ENCODE measurements at places on chromosomes 3 and 15.

- DNase-seq: no peak
Measured at GRCh38 chr15:81341351-81341750, 17.4 kb upstream of the STARD5 start.

DNA sequence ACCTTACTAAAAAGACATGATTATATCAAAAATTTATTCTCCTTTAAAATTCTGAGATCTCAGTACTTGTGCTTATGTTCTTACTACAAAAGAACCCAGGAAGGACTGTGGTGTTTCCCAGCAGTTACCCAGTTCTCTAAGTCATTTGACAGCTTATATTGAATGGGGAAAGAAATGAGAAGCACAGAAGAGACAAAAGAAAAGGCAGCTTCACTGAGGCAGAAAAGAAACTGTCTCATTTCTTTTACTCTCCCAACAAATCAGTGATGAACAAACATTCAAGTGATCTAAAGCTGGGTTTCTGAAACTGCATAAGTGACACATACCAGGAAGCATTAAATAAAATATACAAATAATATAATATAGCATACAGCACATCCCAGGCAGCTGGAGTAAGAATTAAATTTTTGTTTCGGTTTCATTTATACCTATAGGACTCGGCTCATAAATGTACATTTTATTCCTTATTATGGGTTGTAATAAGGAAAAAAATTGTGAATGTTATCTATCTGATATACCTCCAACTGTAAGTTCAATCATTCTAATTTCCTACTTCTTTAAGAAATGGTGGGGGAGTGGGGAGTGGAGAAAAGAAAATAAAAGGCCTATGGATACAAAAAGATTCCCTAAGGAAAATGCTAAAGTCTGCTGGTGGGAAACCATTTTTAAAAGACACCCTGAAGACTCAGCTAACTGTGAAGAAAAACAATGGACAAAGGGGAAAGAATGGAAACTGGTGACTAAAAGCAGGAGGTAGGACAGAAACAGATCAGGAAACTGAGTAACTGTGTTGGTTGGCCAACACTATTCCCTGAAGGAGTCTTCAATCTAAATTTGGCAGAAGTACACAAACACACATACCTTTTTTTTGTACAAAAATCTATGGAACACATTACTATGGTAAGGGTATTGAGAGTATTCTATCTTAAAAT is 156.8 kb downstream of the TBC1D5 start:
- no peak for DNase-seq

- no peak for DNase-seq
Measured at GRCh38 chr3:149316437-149316836, 17.0 kb downstream of the TM4SF18 start.

DNA sequence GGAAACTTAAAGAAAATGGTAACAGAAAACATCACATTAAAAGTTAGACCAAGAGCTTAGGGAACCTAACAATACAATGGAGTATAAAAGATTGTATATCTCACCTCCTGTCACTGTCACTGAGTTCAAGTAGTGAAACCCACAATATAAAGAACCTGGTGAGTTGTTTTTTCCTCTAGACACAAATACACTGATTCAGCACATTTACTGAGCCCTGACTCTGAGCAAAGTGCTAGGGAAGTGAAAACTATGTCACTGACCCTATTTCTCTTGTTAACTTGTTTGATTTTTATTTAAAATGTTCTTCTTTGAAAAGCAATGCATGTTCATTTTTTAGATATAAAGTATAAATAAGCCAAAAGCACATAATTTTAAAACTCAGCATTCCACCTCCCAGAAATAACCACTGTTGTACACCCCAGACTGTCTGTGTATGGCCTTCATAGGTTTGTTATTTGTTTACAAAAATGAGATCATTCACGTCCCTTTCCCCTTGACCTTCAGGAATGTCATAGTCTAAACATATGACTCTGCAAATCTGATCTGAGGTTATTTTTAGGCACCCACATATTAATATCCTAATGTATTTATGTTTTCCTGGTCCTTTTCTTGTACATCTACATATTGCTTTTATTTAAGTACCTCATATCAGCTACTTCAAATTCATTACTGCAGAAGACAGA is 69.2 kb upstream of the CSTA start:
- no peak for DNase-seq

DNA sequence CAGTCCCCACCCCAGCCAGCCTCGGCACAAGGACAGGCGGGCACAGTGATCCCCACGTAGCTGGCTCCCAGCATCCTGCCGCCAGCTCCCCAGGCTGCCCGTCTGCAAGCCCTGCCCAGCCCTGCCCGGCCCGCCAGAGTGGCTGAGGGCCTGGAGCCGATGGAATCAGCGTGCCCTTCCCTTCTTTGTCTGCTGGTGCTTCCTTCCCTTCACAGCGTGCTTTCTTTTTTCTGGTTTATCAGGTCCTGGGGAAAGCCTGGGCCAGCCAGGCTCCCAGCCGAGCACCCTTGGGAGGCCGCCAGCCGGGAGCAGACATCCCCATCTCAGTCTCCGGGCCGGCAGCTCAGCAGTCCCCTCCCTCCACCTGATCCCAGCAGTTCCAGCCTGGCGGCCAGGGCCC is 54.7 kb upstream of the SMAD6 start:
- DNase-seq: no peak

- no peak for DNase-seq
Measured at GRCh38 chr3:69129531-69129930, 7.1 kb upstream of the LMOD3 start.

- DNase-seq: no peak
Measured at GRCh38 chr3:41144631-41145030, 54.7 kb upstream of the CTNNB1 start.

GRCh38 chr3:134928819-134929218 is 133.8 kb downstream of the EPHB1 start:
- DNase-seq: no peak

DNA sequence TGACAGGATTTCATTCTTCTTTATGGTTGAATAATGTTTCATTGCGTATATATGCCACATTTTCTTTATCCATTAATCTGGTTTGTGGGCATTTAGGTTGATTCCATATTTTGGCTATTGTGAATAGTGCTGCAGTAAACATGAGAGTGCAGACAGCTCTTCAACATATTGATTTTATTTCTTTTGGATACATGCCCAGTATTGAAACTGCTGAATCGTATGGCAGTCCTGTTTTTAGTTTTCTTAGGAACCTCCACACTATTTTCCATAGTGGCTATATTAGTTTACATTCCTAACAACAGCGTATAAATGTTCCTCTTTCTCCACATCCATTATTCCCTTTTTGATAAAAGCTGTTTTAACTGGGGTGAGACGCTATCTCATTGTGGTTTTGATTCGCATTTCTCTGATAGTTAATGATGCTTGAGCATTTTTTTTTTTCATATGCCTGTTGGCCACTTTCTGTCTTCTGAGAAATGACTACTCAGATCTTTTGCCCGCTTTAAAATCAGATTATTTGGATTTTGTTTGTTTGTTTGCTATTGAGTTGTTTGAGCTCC is 21.7 kb downstream of the AQP9 start:
- no peak for DNase-seq

GRCh38 chr3:18439281-18439680 is 14.1 kb upstream of the SATB1 start:
- no peak for DNase-seq

DNA sequence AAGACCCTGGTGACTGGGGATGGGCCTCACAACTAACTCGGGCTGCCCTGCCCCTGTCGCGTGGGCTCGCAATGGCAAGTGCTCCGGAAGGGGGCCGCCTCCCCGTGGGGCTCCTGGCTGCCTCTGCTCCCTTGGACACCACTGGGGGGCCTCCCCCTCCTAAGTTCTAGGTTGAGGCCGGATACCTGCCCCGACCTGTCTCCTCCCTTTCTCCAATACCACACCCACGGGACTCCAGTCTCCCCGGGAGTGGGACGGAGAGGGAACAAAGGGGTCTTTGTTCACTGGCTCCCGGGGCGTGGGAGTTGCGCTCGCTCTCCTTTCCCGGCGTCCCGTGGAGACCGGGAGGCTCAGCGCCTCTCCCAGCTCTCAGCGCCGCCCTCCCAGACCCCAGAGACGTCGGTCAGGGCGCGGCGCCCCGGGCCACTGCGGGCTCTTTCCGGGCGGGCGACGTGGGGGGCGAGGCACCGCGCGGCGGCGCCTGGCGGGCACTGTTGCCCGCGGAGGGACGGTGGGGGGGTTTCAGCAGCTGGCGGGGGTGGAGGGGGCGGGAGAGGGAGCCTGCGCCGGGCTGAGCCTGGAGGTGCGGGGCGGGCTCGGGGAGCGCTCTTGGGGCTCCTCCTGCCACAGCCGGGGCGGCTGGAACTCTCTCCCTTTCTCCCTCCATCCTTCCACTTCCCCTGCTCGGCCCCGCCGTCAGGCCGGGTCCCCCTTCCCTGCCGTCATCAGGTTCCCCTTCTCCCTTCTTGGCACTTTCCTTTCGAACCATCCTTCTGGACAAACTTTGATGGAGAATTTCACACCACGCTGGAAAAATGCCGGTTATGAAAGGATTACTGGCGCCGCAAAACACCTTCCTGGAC is at the start of gene KCNH8:
TSS of gene KCNH8 (plus strand) at position 606 of the 863 bp plus-strand sequence. CDS start at position 816, 210 bp downstream.
- DNase-seq: peak; percentile 21

DNA sequence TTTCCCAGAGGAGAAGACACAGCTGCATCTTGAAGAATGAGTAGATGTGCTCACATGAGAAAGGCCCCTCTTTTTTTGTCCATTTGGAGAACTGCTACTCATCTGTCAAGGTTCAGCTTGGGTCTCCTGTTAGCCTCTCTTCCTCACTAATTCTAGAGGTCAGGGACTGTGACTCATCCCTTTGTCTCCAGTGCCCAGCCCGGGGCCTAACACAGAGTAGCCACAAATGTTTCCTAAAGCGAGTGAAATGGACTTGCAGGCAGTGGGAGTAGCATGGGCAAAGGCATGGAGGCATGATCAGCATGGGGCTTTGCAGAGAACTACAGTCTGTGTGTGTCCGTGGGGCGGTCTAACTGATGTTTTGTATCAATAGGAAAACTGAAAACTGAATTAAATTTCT is 33.9 kb upstream of the MRPS22 start:
- no peak for DNase-seq

- no peak for DNase-seq
Measured at GRCh38 chr3:195046441-195046840, 224.5 kb downstream of the XXYLT1 start.

DNA sequence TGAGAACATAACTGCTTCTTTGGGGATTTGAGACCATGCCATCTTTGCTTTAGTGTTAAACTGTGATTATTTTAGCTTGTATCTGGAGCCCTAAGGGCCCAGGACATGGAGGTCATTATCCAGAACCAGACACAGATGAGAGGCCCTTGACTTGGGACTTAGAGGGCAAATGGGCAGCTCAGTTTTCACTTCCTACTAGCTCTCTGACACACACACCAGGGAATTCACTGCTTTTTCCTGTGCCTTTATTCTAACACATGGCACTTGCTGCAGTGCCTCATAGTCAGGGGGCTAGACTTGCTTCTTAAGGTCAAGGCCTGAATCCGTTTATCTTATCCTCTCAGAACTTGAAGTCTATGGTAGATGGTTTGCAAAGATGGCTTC is 33.3 kb downstream of the AMOTL2 start:
- no peak for DNase-seq

GRCh38 chr3:11436775-11437174 is 164.6 kb downstream of the ATG7 start:
- DNase-seq: no peak

GRCh38 chr15:68993276-68993675 is 21.2 kb upstream of the NOX5 start:
- DNase-seq: no peak

- DNase-seq: peak; percentile 83
Measured at GRCh38 chr3:64030741-64031140, 7.4 kb upstream of the PSMD6 start.

GRCh38 chr3:71984843-71985613 is 200.1 kb upstream of the PROK2 start:
- DNase-seq: peak; percentile 39

GRCh38 chr3:17535274-17535673 is 207.2 kb downstream of the TBC1D5 start:
- DNase-seq: no peak

DNA sequence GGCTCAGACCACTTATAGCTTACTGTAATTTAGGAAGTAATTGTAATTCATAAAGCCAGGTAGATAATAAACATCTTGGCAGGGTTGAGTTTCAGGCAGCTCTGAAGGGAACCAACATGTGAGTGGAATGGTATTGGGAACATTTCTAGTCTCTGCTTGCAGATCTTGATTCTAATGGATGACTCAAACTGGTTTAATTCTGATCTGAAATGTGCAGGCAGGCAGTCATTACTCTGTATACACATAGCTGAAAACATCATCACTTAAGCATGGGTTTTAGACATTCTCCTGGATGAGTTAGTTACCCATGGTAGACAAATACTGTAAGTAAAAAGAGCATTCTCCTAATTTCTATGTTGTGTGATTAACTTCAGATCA is 317.0 kb upstream of the TPRG1 start:
- DNase-seq: no peak

GRCh38 chr3:120741320-120741719 is 996 bp downstream of the RABL3 start:
- DNase-seq: no peak

DNA sequence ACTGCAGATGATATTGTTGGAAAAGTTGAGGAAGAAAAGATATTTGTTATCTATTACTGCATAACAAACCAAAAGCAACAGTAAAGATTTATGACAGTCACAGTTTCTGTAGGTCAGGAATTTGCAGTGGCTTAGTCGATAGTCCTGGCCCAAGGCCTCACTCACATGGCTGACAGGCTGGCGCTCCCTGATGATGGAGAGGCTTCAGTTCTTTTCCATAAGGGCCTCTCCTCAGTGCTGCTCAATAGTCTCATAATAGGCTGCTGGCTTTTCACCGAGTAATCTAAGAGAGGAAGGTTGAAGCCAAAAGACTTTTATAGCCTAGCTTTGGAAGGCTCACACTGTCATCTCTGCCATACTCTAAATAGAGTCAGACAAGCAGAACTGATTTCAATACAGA is 17.7 kb downstream of the IREB2 start:
- DNase-seq: no peak

- no peak for DNase-seq
Measured at GRCh38 chr3:171789759-171790505, 20.4 kb downstream of the PLD1 start.

DNA sequence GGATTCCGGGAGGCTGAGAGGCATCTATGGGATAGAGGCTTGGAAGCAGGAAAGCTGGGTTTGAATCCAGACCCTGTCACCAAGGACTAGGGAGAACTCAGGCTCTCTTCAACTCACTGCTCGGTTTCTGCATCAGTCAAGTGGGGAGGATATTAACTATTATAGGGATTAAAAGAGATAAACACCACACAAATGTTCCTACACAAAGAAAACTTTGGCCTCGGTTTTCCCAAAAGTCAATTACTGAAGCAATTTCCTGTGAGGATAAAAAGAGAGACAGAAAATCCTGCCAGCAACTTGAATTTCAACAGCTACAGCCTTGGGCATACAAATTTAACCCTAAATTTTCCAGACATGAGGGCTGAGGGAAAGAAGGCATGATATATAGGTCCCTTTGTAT is 36.0 kb downstream of the ITGB5 start:
- no peak for DNase-seq

DNA sequence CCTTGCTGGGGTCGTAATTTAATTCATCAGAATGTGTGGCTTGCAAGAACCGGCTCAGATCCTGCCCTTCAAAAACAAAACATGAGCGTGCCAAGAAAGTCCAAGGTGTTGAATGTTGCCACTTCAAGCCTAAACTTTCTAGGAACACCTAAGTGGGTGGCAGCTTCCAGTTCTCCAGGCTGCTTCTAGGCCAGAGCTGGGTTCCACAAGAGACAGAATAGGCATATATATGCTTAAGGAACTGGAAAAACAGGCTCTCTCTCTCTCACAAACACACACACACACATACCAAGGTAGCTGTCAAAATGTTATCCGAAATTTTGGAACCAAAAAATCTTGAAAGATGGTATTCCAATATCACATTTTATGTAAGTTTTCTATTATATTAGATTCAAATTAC is 890 bp upstream of the ADIPOQ start:
- DNase-seq: no peak
